Pericardium fibroblast (primary cell): ENCODE measurements at places on chromosomes 13 and 19. TPM values are rescaled to one million over a fixed set of nuclear protein-coding genes. Genes with fewer than 3 reads are reported as not detected.

TMEM190 gene
- total RNA-seq: 0.17 TPM in 1 of 2 replicates, not detected in the other

KLK6 gene
- not detected in 2 replicates for total RNA-seq

SRRM5 gene
- total RNA-seq: 0.17 TPM in 1 of 2 replicates, not detected in the other

IRGC gene
- total RNA-seq: not detected in 2 replicates

LHFPL6 gene
- total RNA-seq: 65.1 and 72.5 TPM in 2 replicates

SIGLEC9 gene
- total RNA-seq: not detected in 2 replicates

TMIGD2 gene
- total RNA-seq: 0.09 and 0.23 TPM in 2 replicates

PCDH9 gene
- total RNA-seq: 8.4 TPM in 2 replicates

KCNN4 gene
- not detected in 2 replicates for total RNA-seq

LILRA1 gene
- not detected in 2 replicates for total RNA-seq

MATK gene
- not detected in 2 replicates for total RNA-seq

ZNF564 gene
- total RNA-seq: 3.4 and 5.3 TPM in 2 replicates

CNN2 gene
- 279 and 398 TPM in 2 replicates for total RNA-seq

THSD8 gene
- total RNA-seq: not detected in 2 replicates

KRTDAP gene
- not detected in 2 replicates for total RNA-seq

CILP2 gene
- 1.2 TPM in 2 replicates for total RNA-seq

PBX4 gene
- total RNA-seq: 1.5 TPM in 1 of 2 replicates, not detected in the other

TICAM1 gene
- total RNA-seq: 3.0 and 4.3 TPM in 2 replicates

SLITRK6 gene
- 0.93 and 2.9 TPM in 2 replicates for total RNA-seq

LATS2 gene
- total RNA-seq: 23.9 and 29.3 TPM in 2 replicates

OVOL3 gene
- not detected in 2 replicates for total RNA-seq

FGF9 gene
- under 0.01 TPM in 1 of 2 replicates, not detected in the other for total RNA-seq

LIM2 gene
- total RNA-seq: not detected in 2 replicates

FREM2 gene
- total RNA-seq: under 0.01 TPM in 1 of 2 replicates, not detected in the other

LRRC25 gene
- total RNA-seq: 0.12 TPM in 1 of 2 replicates, not detected in the other

CTU1 gene
- 17.4 and 25.4 TPM in 2 replicates for total RNA-seq

MCEMP1 gene
- not detected in 2 replicates for total RNA-seq

LAIR1 gene
- not detected in 2 replicates for total RNA-seq

ZNF835 gene
- 0.93 and 2.6 TPM in 2 replicates for total RNA-seq

ARHGAP45 gene
- 0.26 and 0.47 TPM in 2 replicates for total RNA-seq

CRX gene
- not detected in 2 replicates for total RNA-seq

MAG gene
- 0.82 and 0.94 TPM in 2 replicates for total RNA-seq

CCL25 gene
- not detected in 2 replicates for total RNA-seq

ZNF358 gene
- total RNA-seq: 75.0 and 103 TPM in 2 replicates

CD79A gene
- total RNA-seq: 0.35 TPM in 1 of 2 replicates, not detected in the other

C19orf73 gene
- total RNA-seq: 3.2 and 12.3 TPM in 2 replicates

LACC1 gene
- total RNA-seq: 10.1 and 26.0 TPM in 2 replicates

MYO16 gene
- total RNA-seq: 0.09 and 1.1 TPM in 2 replicates

OR7C1 gene
- not detected in 2 replicates for total RNA-seq

TPGS1 gene
- total RNA-seq: 93.8 and 99.7 TPM in 2 replicates

WBP4 gene
- 7.1 and 7.7 TPM in 2 replicates for total RNA-seq

CGB3 gene
- not detected in 2 replicates for total RNA-seq

ANKRD10 gene
- 25.0 and 48.6 TPM in 2 replicates for total RNA-seq

GYS1 gene
- total RNA-seq: 39.2 and 79.2 TPM in 2 replicates

KBTBD6 gene
- total RNA-seq: 5.4 and 6.2 TPM in 2 replicates

ADPRHL1 gene
- total RNA-seq: 0.23 and 0.60 TPM in 2 replicates

PLIN5 gene
- total RNA-seq: 1.1 TPM in 1 of 2 replicates, not detected in the other

MLNR gene
- total RNA-seq: not detected in 2 replicates

PRTN3 gene
- total RNA-seq: 2.0 TPM in 1 of 2 replicates, not detected in the other

CYP4F11 gene
- total RNA-seq: not detected in 2 replicates

ARL11 gene
- under 0.01 TPM in 1 of 2 replicates, not detected in the other for total RNA-seq

IRF3 gene
- 33.0 and 39.3 TPM in 2 replicates for total RNA-seq

HCST gene
- total RNA-seq: not detected in 2 replicates

U2AF1L4 gene
- 11.0 and 18.2 TPM in 2 replicates for total RNA-seq

NUMBL gene
- 51.6 and 57.1 TPM in 2 replicates for total RNA-seq
